ENCODE measurements at places on chromosomes 6 and 20. TPM values are rescaled to one million over a fixed set of nuclear protein-coding genes. Genes with fewer than 3 reads are reported as not detected.

Gene RTF2
- 91.4 TPM for total RNA-seq

Gene SLCO4A1
- total RNA-seq, result 8.4 TPM

Gene SLC17A9
- 0.05 TPM for total RNA-seq

Gene NRSN1
- not detected for total RNA-seq

Gene TMEM244
- total RNA-seq, result not detected

Gene MUCL3
- total RNA-seq, result 0.06 TPM
